ENCODE measurements at places on chromosomes 3 and 15.
A peak's percentile ranks its signal among the peaks of the same experiment; 100 is the strongest.

DNA sequence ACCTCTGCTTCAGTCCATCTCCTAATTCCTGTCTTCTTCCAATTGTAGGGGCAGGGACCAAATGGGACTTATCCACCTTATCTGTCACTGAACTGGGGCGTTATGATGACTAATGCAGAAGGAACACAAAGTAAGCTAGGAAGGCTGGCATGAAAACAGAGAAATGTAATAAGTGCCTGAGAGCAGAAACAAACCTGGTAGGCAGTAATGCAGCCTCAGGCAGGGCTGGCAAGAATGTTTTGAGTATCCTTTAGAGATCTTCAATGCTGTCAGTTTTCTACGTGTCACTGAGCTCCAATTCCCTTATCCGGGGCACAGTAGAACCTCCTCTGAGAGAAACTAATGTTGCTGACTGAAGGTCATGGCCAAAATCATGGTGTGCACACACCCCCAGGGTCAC, 246.2 kb upstream of the TBL1XR1 start:
- no peak for DNase-seq

- no peak for DNase-seq
These were observed 123.0 kb downstream of the EDEM1 start for GRCh38 chr3:5310509-5310908.

DNA sequence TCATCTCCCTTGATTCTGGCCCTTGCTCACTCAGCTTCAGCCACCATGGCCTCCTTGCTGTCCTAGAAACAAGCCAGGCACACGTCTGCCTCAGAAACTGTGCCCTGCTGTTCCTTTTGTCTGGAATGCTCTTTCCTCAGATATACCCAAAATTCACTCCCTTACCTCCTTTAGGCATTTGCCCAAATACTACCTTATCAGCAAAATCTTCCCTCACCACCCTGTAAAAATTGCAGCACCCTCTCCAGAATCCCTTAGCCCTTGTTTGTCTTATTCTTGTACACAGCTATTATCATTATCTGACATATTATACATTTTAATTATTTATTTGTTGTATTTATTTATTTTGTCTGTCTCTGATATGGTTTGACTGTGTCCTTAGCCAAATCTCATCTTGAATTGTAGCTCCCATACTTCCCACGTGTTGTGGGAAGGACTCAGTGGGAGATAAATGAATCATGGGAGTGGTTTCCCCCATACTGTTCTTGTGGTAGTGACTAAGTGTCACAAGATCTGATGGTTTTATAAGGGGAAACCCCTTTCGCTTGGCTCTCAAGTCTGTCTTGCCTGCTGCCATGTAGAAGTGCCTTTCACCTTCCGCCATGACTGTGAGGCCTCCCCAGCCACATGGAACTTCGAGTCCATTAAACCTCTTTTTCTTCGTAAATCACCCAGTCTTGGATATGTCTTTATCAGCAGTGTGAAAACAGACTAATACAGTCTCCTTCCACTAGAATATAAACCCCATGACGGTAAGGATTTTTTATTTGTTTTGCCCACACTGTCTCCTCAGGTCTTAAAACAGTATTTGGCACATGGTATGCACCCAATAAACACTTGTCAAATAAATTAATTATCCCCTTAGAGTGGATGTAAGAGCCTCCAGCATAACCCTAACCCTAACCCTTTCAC, 60.0 kb upstream of the STT3B start:
- DNase-seq: no peak

DNA sequence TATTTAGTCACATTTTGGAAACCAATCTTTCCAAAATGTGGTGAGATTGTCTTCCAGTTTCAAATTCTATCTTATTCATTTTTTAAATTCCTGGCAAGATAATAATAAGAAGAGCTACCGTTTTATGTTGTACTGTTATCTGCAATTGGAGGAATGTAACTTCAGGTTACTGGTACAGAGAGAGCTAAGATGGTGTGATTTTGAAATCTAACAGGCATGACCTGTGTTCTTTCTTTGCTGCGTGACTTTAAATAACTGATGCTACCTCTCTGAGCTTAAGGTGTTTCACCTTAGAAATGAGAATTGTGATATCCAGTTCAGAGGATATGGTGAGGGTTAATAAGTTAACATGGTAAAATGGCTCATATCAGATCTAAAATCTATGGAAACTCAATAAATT, 21.7 kb downstream of the CADM2 start:
- DNase-seq: no peak

DNA sequence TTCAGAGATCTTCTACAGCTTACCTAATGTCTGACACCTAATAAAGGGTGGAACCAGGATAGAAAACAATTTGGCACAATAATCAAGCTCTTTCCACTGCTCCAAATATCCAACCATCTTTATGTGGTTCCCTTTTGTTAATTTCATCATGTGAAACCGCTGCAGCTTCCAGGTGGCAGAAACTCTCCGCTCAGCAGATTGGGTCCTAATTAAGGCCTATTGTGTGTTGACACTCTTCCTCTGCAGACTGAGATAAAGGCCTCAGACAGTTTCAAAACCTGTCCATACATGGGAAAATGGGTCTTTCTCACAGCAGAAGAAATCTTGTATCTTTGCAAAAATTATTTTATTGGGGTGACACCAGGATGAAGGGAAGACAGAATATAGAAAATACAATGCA, 1002.4 kb upstream of the SEMA6D start:
- DNase-seq: no peak

GRCh38 chr3:165903885-165904630, 66.8 kb upstream of the BCHE start:
- DNase-seq: no peak

DNA sequence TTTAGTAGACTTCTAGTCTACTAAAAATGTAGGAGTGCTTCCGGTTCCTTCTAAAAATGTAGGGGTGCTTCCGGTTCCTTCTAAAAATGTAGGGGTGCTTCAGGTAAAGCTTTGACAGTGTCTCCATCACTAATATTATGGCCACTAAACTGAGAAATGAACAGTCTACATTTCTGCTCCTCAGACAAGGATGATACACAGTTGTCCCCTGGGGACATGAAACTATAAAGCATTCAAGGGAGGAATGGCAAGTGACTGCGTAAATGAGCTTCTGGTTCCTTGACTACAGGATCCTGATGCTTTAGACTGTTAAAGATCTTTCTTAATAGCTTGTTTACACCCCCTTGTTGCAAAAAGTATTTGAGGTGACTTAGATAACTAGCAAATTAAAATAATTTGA, 53.9 kb upstream of the SLC9A9 start:
- DNase-seq: no peak

GRCh38 chr3:21174461-21174860, 576.5 kb downstream of the ZNF385D start:
- DNase-seq: no peak

GRCh38 chr15:52295421-52296001, at the start of gene MYO5C:
TSS of gene MYO5C (minus strand) at chr15:52295804. CDS start at chr15:52295636, 168 bp downstream.
- DNase-seq: peak; percentile 80

- DNase-seq: no peak
These were observed 6.2 kb downstream of the ETV5 start for GRCh38 chr3:186102687-186103086.

DNA sequence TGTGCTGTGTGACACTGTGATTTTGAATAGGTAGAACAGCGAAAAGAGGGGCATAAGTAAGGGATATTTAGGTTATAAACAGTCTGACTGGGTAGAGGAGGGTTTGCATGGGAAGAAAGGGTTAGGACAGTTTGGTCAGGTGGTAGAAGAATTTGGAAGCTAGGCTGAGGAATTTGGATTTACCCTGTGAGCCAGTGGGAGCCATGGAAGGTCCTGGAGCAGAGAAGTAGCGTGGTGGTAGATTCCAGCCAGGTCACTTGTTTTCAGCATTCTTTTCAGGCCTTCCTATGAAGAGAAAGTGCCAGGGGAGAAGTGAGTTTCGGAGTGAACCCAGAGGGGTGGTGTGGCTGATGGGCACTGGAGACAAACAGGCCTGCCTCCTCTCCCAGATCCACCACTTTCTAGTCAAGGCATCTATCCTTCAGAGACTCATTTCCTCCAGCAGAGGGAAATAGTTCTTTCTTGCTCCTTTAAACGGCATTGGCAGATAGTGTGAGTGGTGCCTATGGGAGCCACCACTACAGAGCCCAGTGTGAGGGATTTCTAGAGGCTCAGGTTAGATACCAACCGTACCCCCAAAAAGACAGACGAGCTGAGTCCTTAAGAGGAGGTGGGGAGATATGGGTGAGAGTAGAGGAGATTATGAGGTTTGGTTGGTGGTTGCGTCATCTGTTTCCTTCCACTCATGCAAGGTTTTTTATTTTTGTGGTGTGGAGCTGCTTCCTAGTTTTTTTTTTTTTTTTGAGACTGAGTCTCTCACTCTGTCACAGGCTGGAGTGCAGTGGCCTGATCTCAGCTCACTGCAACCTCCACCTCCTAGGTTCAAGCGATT, 21.2 kb downstream of the PXK start:
- no peak for DNase-seq

DNA sequence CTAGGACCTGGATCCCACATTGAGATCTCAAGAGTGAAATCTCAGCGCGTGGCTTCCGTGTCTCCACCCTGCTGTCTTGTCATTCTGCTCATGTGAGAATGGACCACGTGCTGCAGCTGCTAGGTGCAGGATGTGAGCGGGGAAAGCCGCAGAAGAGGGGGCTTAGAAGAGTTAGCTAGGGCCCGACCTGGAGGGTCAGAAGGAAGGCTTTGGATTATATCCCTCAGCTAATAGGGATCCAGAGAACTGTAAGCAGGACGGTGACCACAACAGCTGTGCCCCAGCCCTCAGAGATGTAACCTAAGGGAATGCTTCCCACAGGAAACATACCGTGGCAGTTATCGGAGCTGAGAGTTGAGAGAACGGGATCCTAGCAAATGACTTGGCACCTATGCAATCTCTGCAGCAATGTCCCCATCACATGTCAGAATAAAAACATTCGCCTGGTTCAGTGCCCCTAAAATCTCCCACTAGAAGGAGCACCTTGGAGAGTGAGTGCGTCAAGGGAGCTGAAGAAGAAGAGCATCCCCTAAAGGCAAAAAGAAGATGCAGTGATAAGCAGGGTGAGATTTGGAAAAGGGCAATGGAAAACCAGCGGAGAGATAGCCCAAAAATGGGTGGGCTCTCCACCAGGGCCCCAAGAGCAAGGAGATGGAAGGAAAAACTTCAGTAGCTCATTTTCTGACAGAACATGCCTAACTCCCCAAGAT, 76.9 kb upstream of the ST8SIA2 start:
- no peak for DNase-seq

GRCh38 chr3:141798448-141798845, 35.2 kb downstream of the GRK7 start:
- no peak for DNase-seq

DNA sequence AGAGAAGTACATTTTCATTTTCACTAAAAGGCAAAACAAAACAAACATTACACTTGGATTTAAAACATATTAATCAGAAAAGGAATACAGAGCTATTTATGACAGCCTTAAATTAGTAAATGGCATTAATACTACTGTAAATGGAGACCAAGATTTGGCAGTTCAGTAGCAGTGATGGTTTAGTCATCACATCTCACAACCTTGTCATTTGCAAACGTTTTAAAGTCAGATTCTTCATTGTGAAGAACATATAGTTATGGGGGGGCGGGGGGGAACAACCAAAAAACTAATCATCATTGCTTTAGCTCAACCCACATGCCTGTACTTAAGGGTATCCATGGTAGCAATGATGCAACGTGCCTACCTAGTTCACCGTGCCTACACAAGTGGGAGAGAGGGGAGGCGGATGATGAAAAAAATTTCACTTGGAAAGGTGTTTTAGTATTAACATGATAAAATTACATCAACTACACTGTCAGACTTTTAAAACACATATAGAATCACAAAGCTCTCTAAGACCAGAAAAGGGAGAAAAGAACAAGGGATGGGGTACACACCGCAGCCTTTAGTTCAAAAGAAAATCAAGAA, 40.1 kb downstream of the DLG1 start:
- DNase-seq: no peak

GRCh38 chr3:157120071-157120892, 39.7 kb downstream of the CCNL1 start:
- peak; percentile 53 for DNase-seq

GRCh38 chr15:73265536-73266153, 103.1 kb downstream of the HCN4 start:
- DNase-seq: peak; percentile 18

DNA sequence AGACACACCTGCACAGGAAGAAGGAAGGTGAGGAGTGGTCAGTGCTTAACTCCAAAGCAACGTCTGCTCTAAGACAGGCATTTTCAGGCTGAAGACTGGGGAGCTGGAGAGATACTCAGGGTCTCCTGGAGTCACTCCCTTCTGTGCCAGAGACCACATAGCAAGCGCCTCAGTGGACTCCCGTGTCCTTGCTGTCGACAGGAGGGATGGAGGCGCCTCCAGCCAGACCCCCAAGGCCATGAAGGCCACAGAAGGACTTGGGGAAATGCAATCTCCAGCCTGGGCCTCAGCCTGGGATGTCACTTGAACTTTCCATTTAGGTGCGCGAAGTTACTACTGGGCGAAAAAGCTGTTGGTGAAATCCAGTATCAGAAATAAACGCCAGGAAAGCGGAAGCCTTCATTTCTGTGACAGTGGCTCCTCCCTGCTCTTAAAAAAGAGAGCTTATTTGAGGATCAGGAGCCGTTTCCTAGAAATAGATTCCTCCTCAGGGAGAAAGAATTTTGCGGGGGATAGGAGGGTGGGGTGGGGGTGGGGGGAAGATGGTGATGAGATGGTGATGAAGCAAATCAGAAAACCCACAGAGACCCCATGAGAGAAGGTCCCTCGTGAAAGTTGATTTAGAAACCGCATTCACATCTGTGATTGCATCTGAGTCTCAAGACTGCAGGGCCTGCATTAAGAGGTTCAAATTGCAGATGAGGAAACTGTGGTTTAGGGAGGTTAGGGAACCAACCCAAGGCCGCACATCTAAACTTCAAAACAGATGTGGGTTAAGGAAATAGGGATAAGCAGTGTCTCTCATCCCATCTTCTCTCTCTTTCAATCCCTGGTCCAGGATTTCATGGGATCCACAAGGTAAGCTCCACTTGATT, 78.8 kb downstream of the ATP2B2 start:
- DNase-seq: no peak

DNA sequence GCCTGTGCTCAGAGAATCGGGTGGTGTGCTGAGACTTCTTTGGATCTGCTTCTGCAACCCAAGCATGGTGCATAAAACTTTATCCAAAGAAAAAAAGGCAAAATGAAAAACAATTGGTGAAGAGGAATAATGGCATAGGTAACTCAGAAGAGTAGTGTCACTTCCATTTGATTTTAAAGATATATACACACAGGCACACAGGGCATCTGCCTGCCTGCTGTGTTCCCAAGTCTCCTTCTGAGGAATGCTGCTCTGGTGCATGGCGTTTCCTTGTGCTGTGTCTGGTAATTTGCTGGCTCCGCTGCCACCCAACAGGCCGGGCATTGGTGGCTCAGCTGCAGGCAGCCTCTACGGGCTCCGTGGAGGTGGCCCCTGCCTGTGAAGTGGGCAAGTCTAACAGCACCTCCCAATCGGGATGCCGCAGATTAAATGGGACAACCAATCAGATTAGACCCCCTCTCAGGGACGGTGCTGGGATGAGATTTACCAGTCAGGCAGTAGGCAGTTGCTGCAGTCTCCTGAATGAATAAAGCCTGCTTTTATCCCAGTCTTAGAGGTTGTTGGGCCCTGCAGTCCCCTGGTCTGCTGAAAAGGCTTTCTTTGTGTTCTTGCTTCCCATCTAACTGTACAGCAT, 253.7 kb upstream of the RASGRP1 start:
- no peak for DNase-seq
